Ovary (tissue), 10 donors: ENCODE measurements at places on chromosomes 4 and X.

- no peak for DNase-seq
These were observed 4.5 kb downstream of the BMX start for GRCh38 chrX:15505101-15505500.

DNA sequence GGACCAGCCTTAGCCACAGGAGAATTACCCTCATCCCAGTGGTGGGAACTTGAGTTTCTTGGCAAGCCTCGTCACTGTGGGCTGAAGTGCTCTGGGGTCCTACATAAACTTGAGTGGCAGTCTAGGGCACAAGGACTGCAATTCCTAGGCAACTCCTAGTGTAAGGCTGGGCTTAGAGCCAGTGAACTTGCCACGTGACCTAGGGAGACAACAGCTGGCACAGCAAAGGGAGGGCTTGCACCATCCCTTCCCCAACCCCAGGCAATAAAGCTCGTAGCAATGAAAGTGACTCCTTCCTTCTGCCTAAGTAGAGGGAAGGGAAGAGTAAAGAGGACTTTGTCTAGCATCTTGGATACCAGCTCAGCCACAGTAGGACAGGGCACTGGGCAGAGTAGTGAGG lies 81.8 kb downstream of the TEX11 start:
- DNase-seq, result no peak

- no peak for DNase-seq
These were observed 12.3 kb downstream of the TBCK start for GRCh38 chr4:106303548-106304281.

- no peak for DNase-seq
These were observed 72.2 kb downstream of the RWDD4 start for GRCh38 chr4:183586824-183587223.

DNA sequence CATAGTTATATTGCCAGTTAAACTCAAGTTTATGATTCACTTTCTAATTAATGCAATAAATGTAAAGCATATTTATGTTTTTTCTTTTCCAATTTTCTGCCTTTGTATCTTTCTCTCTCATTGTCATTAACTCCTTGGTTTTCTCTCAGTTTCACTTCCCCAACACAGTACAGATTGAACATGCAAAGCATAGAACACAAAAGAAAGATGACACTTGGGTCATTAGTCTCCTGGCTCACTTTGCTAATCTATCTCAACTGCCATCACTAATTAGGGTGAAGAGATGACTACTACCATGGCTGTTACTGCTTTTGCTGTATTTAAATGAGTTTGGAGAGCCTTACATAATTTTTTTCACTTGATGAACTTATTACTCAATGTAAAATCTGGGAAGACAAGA lies 12.3 kb upstream of the NAA11 start:
- DNase-seq, result no peak

- DNase-seq, result peak; percentile 66
These were observed 2.2 kb downstream of the NHS start for GRCh38 chrX:17377091-17377717.

DNA sequence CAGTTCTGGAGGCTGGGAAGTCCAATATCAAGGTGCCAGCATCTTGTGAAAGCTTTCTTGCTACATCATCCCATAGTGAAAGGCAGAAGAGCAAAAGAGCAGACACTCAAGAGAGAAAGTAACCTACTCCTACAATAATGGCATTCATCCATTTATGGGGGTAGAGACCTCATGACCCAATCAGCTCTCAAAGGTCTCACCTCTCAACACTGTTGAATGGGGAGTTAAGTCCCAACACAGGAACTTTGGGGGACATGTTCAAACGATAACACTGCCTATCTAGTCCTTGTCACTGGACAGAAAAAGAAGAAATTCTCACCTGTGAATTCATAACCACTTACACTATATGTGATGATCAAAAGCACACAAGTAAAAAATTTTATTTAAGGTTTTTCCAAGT lies 6.6 kb upstream of the NFKB1 start:
- no peak for DNase-seq

- no peak for DNase-seq
These were observed 2.9 kb upstream of the BGN start for GRCh38 chrX:153491918-153492317.

DNA sequence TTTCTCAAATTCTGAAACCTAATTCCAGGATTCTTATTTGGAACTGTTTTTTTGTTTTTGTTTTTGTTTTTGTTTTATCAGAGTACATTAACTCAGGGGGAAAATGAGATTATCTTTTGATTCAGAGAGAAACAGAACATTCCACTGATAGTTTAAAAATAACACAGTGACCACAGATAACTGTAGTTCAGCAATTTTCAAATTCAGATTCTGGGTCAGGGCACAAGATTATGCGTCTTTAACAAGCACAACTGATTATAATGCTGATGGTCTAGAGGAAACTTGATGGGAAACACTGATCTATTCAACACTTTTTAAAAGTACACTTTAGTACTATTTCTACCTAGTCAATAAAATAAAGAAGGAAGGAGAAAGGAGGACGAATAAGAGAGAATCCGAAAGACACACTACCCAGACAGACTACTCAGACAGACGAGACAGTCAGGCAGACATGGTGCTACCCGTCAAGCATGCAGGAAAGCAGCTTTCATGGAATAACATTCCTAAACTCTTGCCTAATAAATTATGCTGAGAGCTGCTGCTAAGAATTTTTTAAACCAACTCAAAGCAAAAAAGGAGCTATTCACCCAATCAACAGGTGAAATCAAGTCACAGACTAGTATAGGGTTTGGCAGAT lies 59.0 kb downstream of the APBB2 start:
- DNase-seq, result no peak

DNA sequence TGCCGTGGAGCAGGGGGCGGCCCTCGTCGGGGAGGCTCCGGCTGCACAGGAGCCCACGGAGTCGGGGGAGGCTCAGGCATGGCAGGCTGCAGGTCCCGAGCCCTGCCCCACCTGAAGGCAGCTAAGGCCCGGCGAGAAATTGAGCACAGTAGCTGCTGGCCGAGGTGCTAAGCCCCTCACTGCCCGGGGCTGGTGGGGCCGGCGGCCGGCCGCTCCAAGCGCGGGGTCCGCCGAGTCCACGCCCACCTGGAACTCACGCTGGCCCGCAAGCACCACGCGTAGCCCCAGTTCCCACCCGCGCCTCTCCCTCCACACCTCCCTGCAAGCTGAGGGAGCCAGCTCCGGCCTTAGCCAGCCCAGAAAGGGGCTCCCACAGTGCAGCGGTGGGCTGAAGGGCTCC lies 589.4 kb downstream of the PPP4R3C start:
- DNase-seq, result no peak

- no peak for DNase-seq
These were observed 51.8 kb downstream of the TMPRSS11E start for GRCh38 chr4:68499021-68499420.

DNA sequence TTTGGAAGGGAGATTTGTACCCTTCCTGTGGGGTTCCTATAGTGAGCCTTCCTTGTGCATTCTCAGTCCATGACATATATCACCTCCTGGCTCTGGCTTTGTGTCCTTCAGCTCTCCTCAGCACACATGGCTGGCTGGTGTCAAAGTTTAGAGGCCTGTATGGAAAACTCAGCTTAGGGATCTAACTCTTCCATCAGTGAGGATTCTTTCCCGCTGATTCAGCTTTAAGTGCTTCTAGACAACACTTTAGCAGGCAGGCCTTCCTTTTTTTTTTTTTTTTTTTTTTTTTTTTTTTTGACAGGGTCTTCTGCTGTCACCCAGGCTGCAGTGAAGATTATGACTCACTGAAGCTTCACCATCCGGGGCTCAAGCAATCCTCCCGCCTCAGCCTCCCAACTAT lies 84.2 kb downstream of the NPNT start:
- DNase-seq, result no peak

GRCh38 chr4:8710416-8710815 lies 117.9 kb downstream of the CPZ start:
- DNase-seq, result no peak

- no peak for DNase-seq
These were observed 476.0 kb downstream of the GABRG1 start for GRCh38 chr4:45647823-45648222.

GRCh38 chr4:173486714-173487392 lies 43.2 kb downstream of the HAND2 start:
- no peak for DNase-seq

- no peak for DNase-seq
These were observed 77.6 kb downstream of the MAOA start for GRCh38 chrX:43733699-43734098.

- DNase-seq, result no peak
These were observed 157.6 kb upstream of the SH3RF1 start for GRCh38 chr4:169428376-169428775.

GRCh38 chr4:135238940-135239339 lies 1037.4 kb upstream of the PABPC4L start:
- DNase-seq, result no peak

- DNase-seq, result no peak
These were observed 11.8 kb upstream of the KLHL8 start for GRCh38 chr4:87232216-87232615.

DNA sequence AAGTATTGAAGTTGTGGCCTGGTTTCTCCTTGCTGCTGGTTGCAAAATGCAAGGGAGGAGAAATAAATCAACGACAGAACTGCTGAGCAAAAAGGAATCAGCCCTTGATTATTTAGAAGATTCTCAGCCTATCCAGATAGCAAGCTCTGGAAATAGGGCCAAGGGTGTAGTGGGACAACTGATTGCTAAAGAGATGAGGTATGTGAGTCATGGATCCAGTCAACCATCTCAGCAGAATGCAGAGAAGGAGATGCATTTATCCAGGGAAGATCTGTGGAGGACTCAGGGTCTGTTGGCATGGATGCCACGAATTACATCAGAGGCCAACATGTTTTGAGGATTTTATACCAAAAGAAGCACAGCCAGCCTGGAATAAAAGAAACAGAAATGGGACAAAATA lies 36.7 kb downstream of the FOXR2 start:
- no peak for DNase-seq

- no peak for DNase-seq
These were observed 120.6 kb downstream of the SPRY1 start for GRCh38 chr4:123517176-123517575.

- no peak for DNase-seq
These were observed 78.9 kb downstream of the MBNL3 start for GRCh38 chrX:132409780-132410556.

GRCh38 chr4:140930011-140930410 lies 173.8 kb upstream of the TBC1D9 start:
- no peak for DNase-seq

DNA sequence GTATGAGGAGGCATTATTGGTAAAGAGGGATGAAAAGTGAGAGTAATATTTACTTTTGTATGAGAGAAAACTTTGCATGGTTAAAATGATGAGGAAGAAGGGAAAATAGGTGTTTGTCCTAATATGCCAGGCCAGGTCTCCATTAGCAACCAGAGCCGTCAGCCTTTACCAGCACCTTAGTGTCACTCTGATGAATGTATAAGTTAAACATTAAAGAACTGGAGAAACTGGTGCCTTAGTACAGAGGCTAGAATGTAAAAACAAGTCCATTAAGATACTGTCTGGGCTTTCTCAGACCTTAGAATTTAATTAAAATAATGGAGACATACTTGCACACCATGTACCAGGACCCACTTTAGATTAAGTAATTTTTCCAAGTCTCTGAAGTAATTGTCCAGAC lies 222.3 kb downstream of the FAM47A start:
- no peak for DNase-seq

DNA sequence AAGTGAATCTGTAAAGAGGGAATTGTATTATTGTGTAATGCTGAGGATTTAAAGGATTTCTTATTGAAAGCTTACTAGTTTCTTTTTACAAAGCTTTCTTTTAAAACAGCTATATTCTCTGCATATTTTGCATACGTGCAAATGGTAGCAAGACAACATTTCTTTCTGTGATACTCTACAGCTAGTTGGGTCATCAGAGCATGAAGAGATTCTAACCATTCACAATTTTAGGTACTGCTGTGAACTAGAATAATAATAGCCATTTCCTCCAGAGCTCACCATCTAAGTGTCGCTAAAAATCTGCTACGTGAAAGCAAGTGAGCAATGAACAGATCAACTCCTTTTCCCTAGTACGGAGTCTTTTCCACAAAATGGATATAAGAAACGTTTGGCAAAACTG lies 37.3 kb downstream of the ARHGAP6 start:
- DNase-seq, result no peak

GRCh38 chrX:87003031-87003430 lies 514.6 kb upstream of the KLHL4 start:
- DNase-seq, result no peak

- DNase-seq, result no peak
These were observed 68.7 kb upstream of the PGM2 start for GRCh38 chr4:37757761-37758160.

- no peak for DNase-seq
These were observed 10.5 kb upstream of the ZNF330 start for GRCh38 chr4:141210168-141210567.

- no peak for DNase-seq
These were observed 746 bp downstream of the PPAT start for GRCh38 chr4:56434599-56435139.

DNA sequence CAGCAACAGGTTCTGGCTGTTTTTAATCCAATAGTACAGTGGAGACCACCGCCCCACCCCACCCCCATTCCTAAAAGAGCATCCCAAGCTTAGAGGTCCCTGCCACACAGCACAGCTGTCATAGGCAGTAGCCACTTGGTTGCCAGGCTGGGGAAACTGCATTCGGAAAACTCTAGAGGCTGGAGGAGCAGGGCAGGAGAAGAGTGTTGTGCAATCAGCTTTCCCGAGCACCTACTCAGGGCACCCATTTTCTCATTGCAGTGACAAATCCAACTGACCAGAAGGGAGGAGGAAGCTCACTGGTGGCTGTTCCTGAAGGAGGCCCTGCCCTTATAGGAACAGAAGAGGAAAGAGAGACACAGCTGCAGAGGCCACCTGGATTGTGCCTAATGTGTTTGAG lies 1.1 kb downstream of the CXCL1 start:
- DNase-seq, result no peak

- DNase-seq, result no peak
These were observed 237.5 kb downstream of the COL25A1 start for GRCh38 chr4:109065006-109065405.

DNA sequence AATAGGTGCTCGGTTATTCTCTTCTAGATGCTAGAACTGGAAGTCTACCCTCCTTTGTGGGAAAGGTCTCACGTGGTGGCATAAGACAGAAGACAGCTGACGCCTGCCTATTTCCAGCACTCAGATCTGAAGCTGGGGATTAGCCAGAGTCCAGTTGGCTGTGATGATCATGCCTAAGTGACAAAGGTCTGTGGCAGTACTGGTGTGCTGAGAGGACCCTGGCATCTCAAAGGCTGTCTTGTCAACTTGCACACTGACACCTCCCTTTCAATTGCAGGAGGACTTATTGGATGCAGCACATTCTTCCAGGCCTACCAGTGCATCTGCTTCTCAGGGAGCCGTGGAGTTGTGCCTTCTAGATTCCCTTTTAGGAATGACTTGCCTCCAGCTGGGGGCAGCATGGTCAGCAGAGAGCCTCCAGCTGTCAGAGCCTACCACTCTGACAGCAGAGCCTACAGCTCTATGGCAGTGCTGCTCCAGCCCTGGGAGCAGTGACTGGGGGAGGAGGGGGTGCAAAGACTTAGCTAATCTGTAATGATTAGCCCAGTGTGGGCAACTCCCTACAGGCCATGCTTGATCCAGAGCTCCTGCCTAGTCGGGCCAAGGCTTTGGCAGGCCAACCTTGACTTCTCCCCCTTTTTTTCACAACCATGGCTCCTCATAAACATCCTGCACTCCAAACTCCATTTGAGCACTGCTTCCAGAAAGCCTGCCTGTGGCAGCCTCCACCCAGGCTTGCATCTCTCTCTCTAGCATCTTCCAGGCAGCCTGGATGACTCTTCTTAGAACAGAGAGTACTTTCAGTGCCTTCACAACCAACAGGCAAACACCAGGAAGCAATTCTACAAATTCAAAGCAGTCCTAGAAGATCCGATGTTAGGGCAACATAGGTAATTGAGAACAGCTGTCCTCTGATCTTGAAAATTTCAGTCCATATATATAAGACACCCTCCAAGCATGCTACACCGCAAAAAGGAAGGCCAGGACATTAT lies 13.8 kb upstream of the FGFBP2 start:
- DNase-seq, result no peak
